Muscle of arm (tissue), 14 donors: ENCODE measurements at places on chromosomes 3 and 15. TPM values are rescaled to one million over a fixed set of nuclear protein-coding genes. Genes with fewer than 3 reads are reported as not detected.

The CYP19A1 gene
- polyA plus RNA-seq = not detected

- no peak for DNase-seq
These were observed 12.9 kb upstream of the DCBLD2 start for GRCh38 chr3:98914210-98915080.

- DNase-seq = no peak
These were observed 11.9 kb downstream of the RAP2B start for GRCh38 chr3:153173758-153174516.

GRCh38 chr3:11465744-11466616 lies 177.7 kb downstream of the VGLL4 start:
- DNase-seq = peak; percentile 86

DNA sequence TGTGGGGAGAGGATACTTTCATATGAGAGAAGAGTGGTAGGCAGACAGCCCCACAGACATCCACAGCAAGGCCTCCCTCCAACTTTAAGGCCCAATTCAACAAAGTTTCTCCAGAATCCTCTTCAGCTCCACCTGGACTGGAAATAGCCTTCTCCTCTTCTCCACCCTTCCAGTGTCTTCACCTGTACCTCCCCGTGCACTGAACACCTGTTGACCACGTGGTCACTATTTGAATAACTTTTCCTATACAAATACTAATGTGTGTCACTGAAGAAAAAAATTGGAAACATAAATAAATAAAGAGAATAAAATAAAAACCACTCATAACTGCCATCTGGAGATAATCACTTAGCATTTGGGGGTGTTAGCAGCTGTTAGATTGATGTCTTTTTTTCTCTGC lies 52.9 kb downstream of the CCNL1 start:
- DNase-seq = no peak

GRCh38 chr3:10116138-10116460 lies 624 bp downstream of the BRK1 start:
- DNase-seq = no peak

DNA sequence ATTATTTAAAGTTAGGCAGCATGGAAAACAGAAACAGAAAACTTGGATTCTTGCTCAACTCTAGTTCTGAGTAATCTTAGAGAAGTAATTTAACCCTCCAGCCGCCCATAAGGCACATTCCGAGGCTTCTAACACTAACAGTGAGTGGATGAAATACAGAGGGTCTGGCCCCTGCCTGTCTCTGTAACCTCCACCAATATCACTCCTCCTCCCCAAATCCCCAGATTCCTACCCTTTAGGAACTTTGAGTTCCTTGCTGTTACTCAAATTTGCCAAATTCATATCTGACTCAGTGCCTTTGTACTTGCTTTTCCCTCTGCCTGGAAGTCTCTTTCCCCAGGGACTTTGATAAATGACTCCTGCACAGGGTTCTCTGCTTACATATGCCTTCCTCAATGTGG lies 112.5 kb upstream of the TGFBR2 start:
- no peak for DNase-seq

The SPATA12 gene
- polyA plus RNA-seq = not detected

GRCh38 chr15:39404767-39405181 lies 176.1 kb upstream of the THBS1 start:
- DNase-seq = no peak

- DNase-seq = no peak
These were observed 99.4 kb upstream of the DLG1 start for GRCh38 chr3:197397838-197398237.

- DNase-seq = no peak
These were observed 32.2 kb downstream of the LIPC start for GRCh38 chr15:58463815-58464650.

- no peak for DNase-seq
These were observed 24.8 kb downstream of the MYO1E start for GRCh38 chr15:59347915-59348314.

DNA sequence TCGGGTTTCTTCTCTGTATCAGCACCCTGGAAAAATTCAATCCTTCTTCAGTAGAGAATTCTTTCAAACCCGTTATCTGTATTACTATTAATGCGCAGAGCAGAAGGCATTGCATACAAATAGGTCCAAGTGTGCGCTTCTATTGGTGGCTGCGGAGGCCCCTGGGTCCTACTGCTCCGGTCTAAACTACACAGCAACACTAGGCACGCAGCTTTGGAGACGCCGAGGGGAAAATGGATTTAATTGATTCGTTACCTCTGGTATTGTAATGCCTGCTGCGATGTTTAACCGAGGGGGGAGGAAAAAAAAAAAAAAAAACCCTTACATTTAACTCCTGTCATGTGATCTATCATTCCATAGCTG lies at the start of gene ROBO1:
ROBO1 (minus strand) TSS at position 94 of the 363 bp plus-strand sequence.
- no peak for DNase-seq

The SLCO2A1 gene
- 25.6 TPM for polyA plus RNA-seq

DNA sequence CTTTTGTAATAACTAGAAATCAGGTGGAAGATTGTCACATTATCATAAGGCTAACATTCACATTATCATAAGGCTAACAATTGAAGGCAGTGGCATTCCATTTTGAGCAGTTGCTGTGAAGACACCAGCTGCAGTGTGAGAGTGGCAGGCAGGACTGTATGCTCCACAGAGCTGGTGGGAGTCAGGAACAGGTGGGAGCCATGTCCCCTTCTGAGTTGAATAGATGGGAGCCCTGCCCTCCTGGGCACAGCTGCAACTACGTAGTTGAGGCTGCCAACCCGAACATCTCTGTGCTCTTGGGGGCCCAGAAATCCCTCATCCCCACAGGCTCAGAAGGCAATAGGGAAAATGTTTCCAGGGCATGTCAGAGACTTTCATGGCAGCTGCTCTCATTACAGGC lies 1627.6 kb downstream of the SI start:
- no peak for DNase-seq

DNA sequence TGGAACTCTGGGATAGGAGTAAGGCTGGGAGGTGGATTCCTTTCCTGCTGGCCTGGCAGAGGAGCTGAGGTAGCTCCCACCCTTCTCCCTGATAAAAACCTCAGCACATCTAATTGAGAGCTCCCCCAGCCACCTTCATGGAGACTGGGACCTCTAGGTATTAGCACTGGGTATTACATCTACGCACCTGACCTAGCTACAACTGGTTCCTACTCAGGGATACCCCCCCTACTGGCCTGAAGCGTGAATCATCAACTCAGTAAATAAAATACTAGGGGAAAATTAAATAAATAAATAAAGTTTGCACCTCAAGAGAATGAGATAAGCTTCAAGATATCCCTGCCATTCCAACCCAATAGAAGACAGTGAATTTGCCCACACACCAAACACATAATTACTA lies 140.4 kb downstream of the NEK10 start:
- no peak for DNase-seq

DNA sequence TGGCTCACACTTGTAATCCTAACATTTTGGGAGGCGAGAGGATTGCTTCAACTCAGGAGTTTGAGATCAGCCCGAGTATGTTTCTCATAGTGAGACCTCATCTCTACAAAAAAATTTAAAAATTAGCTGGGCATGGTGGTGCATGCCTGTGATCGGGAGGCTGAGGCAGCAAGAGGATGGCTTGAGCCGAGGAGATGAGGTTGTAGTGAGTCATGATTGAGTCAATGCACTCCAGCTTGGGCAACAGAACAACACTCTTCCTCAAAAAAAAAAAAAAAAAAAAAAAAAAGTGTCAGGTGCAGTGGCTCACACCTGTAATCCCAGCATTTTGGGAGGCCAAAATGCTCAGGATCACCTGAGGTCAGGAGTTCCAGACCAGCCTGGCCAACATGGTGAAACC lies 2.4 kb downstream of the RPL39L start:
- DNase-seq = no peak

The KBTBD13 gene
- polyA plus RNA-seq = 1.3 TPM

DNA sequence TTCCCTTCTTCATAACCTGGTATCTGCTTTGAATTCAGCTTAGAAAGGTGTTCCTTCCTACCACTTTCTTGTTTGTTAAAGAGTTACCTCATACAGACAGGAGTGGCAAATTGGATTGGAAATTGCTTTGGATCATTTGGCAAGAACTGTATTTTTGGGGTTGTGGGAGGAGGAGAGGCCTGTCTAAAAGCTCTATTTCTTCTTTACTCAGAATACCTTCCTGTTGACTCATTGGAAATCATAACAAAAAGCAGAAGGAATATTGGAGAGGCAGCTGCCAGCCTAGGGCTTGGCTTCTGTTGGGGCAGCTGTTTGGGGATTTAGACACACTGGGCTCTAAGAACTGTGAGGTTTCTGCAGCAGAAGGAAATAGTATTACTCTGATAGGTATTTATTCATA lies 14.2 kb downstream of the IQGAP1 start:
- peak; percentile 65 for DNase-seq

The CHDH gene
- polyA plus RNA-seq = 0.75 TPM

The TGM4 gene
- not detected for polyA plus RNA-seq

The IQCF5 gene
- polyA plus RNA-seq = not detected

- no peak for DNase-seq
These were observed 121.8 kb upstream of the NPHP3 start for GRCh38 chr3:132843851-132844553.

The ISL2 gene
- polyA plus RNA-seq = not detected

The CDHR4 gene
- polyA plus RNA-seq = not detected

DNA sequence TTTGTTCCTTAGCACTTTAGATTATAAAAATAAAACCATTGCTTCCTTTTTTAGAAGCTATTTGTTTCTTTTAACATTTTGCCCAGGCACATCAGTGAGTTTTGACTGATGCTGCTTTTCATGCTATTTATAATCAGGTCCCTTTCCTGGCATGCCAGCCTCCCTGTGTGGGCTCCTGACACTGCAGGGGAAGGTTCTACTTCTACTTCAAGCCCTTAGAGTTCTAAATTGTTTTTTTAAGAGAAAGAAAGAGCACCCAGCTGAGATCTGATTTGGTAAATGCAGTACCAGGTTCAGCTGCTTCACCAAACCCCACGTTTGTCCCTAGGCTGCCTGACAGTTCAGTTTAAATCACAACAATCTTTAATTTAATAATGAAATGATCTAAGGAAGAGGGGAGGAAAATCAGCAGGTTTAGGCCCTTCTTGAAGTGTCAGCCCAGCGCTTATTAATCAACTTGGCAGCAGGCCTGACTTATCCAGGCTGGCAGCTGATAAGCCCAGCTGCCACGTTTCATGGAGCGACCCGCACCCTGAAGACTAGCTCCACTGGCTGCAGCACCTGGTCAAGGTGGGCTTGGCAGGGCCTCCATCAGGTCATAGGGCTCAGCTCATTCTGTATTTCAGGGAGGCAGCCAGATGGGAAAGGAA lies 29.0 kb downstream of the HGD start:
- DNase-seq = no peak

The P2RY1 gene
- 5.3 TPM for polyA plus RNA-seq
